CD8-positive, alpha-beta T cell (primary cell): ENCODE measurements at places on chromosomes 3 and 15.

- peak; percentile 35 for DNase-seq
Measured at GRCh38 chr3:73086071-73086494, 24.6 kb downstream of the EBLN2 start.

DNA sequence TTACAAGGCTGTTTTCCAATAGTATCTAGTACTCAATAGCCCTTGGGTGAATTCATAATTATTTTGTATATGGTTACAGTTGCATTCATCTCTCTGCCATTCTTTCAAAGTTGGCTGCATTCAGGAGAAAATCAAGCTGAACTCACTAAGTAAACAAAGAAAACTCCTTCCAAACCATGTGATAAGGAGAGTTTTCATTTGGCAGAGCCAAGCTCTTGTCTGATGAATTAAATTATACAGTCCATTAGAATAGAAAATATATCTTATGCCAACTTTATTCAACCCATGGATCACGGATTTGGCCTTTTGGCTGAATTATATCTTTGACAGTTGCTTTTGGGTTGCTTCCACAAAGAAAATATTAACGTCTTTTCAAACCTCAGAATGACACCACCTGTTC is 272.3 kb upstream of the ROBO1 start:
- no peak for DNase-seq

GRCh38 chr3:30511524-30512251 is 94.7 kb upstream of the TGFBR2 start:
- DNase-seq, result no peak

DNA sequence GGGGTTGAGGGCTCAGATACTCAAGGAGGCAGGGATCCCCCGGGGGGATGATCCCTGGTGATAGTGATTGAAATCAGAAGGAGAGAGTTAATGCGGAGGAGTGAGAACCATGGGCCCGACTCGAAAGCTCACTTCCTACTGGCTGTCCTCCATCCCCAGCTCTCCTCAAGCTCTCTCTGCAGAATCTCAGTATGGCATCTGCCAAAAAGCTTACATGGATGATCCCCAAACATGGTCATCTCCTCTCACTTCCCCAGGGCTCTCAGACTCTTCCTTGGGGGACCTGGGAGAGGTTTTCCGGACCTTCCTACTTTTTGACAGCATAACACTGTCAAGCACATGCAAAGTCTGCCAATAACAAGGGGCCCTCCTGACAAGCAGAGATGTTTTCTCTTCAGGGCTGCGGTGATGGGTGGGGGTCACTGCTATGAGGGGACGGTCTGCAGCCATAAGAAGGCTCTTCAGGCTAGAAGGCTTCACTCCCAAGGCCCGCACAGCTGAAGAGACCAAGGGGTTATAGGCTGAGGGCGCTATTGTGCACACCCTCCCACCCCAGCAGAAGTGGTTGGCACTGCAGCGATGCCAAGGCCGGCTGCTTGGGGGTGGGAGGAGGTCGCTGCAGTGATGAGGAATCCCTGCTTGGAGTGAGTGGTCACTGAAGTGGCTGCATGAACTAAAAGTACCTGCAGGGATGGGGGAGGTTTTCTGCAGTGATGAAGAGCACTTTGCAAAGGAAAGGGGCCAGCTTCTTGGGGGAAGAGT is 828 bp upstream of the VWA5B2 start:
- no peak for DNase-seq

DNA sequence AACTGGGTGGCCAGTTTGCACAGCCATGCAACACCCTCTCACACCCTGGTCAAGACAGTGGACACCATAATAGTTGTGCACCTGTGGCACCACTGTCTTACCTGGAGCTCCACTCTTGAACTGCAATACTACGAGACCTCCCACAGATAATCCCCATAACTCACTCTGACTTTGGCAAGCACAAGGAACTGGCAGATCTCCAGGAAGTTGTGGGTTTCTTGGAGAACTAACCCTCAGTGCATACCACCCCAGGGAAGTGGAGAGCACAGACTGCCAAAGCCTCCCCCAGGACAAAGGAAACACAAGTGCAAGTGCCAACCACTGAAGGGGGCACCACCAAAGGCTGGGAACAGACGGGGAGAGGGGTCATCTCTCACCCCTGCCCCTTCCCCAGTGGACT is 318.6 kb downstream of the SUCLG2 start:
- DNase-seq, result no peak

- no peak for DNase-seq
Measured at GRCh38 chr15:61200626-61201025, 28.5 kb downstream of the RORA start.

DNA sequence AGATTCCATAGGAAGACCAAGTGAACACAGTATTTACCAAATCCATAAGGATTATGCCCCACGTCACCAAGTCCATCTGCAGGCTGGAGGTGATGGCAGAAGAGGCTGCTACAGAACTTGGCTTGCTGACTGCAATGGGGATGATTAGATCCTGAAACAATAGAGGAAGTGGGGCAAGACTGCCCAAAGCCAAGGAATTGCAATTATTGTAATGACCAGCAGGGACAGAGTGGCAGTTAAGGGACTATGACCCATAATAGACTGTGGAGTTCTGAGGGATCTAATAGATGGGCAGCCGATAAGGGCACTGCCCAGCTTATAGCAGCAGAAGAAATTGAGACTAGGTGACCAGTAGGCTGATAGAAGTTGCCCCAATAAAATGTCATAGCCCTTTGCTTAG is 108.4 kb downstream of the MINAR1 start:
- no peak for DNase-seq

DNA sequence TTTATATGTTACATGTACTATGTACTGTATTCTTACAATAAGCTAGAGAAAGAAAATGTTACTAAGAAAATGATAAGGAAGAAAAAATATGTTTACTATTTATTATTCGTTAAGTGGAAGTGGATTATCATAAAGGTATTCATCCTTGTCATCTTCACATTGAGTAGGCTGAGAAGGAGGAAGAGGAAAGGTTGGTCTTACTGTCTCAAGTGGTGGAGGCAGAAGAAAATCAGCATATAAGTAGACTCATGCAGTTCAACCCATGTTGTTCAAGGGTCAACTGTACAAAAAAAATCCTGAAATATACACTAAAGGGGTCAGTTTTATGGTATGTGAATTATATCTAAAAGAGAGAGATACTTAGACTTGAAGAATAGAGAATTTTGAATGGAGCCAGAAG is 5.7 kb downstream of the HMG20A start:
- no peak for DNase-seq

DNA sequence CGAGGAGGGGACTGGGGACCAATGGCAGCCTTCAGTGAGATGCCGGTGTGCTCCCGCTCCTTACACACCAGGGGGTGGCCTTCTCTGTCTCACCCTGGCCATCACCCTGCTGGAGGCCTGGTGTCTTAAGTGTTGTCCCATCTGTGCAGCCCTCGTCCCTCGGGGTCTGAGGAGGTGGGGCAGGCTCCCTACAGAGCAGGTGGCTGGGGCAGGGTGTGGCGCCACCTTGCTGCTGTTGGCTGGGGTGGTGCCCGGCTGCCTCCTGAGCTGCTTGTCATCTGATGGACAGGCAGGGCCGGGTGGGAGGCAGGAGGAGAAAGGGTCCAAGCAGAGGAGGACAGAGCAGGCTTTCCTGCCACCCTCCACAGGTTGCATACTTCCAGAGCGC is 25.9 kb downstream of the PTPN23 start:
- no peak for DNase-seq

GRCh38 chr3:117218641-117219048 is 509.1 kb downstream of the TUSC7 start:
- DNase-seq, result no peak

- DNase-seq, result no peak
Measured at GRCh38 chr3:70972855-70973254, 610.7 kb downstream of the FOXP1 start.

DNA sequence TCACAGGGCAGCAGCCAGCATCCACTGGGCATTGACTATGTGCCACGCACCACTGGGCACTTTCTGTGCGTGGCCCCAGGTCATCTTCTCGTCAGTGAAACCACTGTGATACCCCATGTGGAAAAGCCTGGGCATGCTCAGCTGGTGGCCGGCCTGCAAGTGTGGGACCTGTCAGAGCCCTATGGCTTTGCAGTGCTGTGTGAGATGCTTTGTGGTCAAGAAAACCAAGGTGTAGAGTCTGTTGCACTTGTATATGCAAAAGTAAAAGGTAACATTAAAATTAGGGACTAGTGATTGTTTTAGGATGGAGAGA is 69.5 kb downstream of the PGPEP1L start:
- no peak for DNase-seq

DNA sequence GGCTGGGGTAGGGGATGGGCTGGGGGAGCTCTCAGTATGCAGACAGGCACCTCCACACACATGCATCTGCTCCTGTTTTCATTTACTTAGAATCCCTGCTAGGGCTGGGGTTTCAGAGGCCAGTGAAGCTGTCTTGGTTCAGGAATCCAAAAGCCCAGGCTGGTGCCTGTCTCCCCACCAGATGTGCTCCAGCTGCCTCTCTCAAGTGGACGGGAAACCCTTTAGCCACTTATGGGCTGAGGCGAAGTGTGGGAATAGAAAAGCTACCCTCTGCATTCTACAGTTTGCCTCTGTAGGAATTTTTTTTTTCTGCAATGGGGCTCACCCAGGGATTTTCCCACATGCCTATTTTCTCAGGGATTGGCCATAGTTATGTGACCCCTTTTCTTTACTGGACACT is 72.5 kb downstream of the ATP2B2 start:
- no peak for DNase-seq

DNA sequence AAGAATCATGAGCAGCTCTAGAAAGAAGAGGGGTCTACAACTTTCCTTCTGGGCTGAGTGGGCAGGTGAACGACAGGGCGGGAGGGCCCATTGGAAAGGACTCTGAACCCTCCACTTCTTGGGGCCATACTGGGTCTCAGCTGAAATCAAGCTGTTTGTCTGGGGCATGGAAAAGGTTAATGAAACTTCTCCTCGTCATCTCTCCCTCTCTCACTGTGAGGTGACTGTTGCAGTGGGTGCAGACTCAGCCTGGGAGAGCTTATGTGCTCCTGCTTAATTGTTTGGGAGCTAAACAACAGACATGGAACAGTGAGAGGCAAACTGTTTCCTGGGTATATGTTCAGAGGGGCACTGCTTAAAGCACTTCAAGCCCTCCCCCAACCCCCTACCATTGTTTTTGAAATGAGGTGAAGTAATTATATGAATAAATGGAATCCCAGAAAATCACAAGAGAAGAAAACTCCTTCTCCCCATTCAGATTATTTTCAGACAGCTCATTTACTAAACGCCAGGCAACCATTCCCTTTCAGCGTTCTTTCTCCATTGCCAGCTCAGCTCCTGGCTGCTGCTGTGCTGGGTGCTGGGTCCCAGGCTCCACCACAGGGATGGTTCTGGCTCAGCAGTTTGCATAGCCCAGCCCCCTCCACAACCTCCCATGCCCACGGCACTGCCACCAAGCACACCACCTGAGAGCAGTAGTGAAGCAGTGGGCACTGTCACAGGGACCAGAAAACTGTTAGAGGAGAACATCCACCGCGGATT is 444.9 kb upstream of the TBL1XR1 start:
- DNase-seq, result no peak

DNA sequence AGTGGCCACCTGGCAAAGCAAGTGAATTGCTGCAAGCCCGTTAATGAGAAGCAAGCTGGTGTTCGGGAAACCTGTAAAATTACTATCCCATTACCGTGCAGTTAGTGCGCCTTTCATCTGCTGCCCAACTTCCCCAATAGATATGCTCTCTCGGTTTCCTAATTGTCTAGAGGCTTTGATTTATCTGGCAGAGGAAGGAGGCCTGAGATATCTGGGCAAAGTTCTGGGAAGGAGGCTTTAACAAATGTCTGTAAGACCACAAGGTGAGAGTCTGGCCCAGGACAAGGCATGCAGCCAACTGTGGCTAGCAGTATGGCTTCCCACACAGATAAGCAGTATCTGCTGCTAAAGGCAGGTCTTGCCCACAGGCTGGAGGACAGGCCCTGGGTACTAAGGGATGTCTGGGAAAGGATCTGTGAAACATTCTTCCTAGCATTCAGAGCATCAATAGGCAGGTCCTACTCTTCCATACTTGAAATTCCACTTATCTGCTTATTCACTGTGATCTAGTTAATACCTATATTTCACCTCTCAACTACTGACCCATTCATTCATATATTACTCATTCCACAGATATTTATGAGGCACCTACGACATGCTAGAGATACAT is 130.0 kb upstream of the SLC2A2 start:
- no peak for DNase-seq

DNA sequence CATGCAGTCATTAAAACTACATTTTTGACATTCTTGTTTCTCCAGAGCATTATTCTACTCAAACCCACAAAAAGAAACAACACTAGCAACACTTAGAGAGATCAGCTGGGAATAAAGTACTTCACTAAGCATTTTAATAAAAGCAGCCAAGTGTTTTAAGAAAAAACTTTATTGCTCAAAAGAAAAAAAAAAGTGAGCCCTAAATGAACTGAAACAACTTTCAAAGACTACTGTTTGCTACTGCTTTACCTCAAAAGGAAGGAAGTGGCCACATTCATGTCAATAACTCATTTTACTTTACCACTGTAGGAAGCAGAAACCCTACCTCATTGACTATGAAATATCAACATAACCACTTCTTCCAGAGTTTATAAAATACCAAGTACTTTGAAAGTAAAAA is 91.3 kb downstream of the UACA start:
- DNase-seq, result no peak

DNA sequence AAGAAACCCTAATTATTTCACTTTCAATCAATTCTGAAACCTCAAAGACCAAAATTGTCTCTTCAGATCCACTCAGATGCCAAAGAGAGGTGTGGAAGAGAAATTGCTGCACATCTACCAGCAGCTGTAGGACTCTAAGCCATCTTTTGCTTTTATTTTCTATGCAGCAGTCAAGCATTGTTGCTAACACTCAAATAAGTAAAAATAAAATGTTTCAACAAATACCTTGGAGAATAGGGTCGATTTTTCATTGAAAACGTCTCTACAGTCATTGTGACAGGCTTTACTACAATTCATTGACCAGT is 66.4 kb upstream of the CFAP20DC start:
- DNase-seq, result no peak

DNA sequence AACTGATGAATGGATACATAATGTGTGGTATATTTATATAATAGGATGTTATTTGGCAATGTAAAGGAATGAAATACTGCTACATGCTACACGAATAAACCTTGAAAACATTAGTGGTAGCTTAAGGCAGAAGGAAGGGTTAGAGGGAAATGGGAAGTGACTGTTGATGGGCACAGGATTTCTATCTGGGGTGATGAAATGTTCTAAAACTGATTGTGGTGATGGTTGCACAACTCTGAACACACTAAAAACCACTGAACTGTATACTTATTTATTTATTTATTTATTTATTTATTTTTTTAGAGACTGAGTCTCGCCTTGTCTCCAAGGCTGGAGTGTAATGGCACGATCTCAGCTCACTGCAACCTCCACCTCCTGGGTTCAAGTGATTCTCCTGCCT is 24.8 kb upstream of the SHISA5 start:
- no peak for DNase-seq

- no peak for DNase-seq
Measured at GRCh38 chr3:127588806-127589577, 1.5 kb downstream of the TPRA1 start.

- no peak for DNase-seq
Measured at GRCh38 chr15:40217166-40217824, 21.6 kb upstream of the PAK6 start.
